ENCODE measurements at places on chromosomes 5 and 9.
A peak's percentile ranks its signal among the peaks of the same experiment; 100 is the strongest.

DNA sequence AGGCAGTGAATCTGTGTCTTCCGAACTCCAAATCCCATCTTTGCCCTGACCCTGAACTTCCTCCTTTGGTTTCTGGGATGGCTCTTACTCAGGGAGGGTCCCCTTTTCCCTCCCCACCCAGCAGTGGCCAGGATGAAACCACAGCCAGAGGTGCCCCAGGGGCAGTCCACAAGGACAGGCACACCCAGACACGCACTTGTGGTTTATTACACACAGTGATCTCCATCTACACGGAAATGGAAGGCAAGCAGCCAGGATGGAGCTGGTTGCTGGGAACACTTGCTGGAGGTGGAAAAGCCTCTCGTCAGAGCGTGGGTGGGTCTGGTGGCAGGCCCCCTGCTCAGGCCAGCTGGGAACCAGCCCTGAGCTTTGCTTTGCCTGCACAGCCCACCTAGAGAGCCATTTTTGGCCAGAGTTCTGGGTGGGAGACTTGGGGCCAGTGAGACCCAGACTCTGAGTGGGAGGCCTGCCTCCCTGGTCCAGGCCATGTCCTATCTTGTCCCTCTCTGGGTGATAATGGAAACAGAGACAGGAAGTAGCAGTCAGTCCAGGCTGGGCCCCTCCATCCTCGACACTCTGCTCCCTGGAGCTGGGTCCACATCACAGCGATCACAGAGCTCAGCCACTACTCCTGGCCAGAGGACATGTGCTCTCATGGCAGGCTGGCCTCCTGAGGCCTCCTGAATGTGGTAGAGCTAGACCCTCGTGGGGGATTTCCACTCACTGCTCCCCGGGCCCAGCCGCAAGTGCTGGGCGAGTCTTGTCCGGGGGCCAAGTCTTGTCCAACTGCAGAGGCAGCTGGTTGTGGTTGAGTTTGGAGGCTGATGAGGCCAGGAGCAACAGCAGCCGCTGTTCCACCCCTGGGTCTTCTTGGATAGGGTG is 5.1 kb upstream of the PHYKPL start:
- no peak for DNase-seq

DNA sequence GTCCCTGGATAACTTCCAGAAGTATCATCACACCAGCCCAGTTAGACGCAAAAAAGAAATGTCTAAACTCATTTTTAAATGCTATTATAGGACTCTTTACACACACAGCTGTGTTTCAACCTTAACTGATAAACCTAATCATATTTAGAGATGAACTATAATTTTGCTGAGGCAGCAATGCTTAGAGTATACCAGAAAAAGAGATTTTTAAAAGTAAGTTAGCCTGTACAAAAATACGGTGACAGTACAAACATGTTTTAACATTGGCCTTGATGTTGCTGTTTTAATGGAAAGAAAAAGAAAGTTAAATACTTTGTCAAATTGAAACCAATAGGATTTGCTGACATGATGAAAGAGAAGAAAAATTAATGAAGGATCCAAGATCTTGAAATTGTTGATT is 1341.2 kb upstream of the CDH6 start:
- no peak for DNase-seq

DNA sequence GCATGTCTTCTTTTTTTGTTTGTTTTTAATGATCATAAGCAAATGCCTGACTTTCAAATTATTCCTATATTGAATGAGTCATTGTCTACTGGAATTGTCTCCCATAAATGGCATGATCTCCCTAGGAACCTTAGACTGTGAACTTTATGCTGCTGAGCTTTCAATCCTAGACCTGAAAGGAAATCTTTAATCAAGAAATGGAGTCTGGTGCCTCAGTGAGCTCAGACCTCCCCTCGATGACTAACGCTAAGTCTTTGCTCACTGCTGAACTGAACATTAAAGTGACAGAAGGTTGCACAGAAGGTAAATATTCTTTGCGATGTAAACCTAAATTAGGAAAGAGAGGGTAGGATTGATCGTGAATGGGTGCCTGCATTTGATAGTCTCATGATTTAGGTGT is 745.2 kb upstream of the WWC1 start:
- no peak for DNase-seq

DNA sequence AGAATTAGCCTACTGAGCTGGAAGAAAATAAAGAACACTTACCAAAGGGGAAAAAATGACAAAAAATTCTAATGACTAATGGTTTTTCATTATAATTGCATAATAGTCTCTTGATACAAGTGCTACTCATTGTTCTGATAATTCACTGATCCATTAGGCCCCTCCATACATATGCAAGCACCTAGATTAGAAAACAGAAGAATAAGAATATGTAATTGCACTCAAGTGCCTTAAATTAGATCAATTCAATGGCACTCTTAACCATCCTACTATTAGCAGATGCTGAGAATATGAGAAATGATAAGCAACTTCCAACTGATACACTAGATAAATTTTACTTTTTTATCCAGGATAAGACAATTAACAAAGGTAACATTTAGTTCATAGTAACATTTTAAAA is 440.9 kb upstream of the C9orf72 start:
- DNase-seq, result no peak

GRCh38 chr5:168302785-168303184 is 11.3 kb downstream of the WWC1 start:
- no peak for DNase-seq

DNA sequence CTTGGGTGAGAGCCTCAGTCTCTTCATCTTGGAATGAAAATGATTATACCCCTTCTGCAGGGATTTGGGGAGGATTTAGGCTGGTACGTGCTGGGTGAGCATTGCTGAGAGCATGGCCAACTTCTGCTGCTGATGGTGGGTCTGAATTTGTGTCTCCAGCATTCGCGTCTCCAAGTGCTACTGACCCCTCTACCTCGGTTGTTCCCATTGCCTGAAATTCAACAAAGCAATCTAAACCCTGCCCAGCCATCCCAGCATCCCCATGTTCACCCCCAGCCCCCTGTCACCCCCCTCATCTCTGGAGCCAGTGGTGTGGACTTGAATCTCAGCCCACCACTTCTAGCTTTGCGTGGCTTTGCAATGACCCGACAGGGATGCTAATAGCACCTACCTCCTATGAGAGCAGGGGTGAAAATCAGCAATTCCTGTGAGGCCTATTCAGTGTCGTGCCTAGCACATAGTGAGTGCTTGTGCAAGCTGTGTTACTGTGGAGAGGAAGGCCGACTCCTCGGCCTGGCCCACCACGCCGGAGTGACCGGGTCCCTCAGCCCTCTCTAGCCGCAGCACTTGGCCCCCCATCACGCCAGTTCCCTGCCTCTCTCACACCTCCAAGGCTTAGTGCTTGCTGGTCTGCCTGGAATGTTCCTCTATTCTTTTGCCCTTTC is 43.4 kb upstream of the SH3PXD2B start:
- DNase-seq, result no peak

- DNase-seq, result no peak
Observed at GRCh38 chr5:31807789-31808540, 169.0 kb downstream of the PDZD2 start.

- no peak for DNase-seq
Observed at GRCh38 chr5:135718651-135719050, 115.8 kb upstream of the SLC25A48 start.

- DNase-seq, result no peak
Observed at GRCh38 chr5:57028161-57028560, 76.2 kb upstream of the MIER3 start.

DNA sequence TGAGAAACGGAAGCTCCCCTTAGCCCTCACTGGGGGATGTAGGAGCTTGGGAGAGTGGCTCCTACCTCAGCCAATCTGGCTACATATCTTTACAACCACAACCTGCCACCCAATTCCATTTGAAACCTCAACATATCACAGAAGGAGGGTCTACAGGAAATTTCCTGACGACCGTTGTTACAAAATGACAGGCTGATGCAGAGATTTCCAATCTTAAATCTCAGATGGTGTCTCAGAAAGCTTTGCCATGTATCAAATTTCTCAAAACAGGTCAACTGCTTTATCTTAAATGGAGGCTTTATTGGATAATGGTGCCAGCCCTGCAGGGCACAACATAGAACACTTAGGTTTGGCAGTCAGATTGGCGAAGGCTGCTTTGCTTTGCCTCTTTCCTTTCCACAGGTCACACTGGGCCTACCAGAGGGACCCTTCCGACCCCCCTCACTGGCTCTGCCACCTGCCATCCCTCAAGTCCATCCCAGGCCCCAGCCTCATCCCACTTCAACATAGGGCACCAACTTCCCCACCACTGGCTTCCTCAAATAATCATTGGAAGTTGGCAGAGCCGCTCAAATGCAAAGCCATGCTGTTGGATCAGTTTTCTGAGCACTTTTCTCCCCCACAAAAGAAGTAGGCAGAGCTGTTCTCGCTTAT is 11.1 kb upstream of the SPATA31E1 start:
- DNase-seq, result no peak

GRCh38 chr9:117470455-117470854 is 55.6 kb upstream of the ASTN2 start:
- no peak for DNase-seq

DNA sequence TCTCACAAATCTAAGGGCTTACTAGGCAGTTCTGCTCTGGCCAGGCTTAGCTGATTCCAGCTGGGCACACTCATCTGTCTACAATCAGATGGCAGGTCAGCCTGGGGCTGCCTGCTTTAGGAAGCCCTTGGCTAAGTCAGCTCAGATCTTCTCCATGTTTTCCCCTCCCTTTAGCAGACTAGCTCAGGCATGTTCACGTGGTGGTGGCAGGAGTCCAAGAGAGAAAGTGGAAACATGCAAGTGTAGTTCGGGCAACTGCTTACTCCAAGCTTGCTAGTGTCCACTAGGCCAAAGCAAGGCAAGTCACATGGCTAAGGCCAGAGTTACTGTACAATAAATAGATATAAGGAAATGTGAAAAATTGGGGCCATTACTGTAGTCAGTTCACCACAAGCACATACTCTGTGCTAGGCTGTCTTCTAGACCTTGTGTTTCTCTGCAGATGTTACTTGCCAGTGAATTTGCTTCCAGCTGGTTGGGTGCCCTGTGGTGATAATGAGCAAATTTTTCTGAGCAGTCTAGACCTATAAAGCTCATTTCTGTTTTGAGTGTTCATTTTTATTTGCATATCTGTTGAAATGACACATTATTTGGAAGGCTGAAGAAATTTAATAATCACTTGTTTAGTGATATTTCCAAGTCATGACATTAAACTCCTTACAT is 38.3 kb downstream of the RECK start:
- DNase-seq, result no peak

GRCh38 chr5:153476767-153477166 is 13.7 kb upstream of the GRIA1 start:
- no peak for DNase-seq

- DNase-seq, result no peak
Observed at GRCh38 chr9:107650321-107650720, 160.8 kb upstream of the KLF4 start.

GRCh38 chr9:94656200-94656599 is 16.9 kb upstream of the FBP1 start:
- peak; percentile 13 for DNase-seq

DNA sequence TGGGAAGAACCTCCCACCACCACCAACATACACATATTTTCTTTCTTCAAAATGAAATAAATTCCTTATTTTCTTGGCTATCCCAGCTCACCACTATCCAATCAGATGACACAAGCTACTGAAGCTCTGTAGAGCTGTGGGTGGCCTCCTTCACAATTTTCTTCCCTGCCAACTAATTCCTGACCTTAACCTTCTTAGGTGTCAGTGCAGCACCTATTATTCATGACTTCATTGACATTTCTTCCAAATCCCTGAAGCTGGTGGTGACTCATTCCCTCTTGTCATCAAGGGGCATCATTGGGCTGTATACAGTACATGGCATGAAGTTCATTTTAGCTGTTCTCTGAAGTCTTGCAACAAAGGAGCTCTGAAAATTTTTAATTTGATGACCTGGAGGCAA is 42.0 kb upstream of the ADRA1B start:
- DNase-seq, result no peak

- no peak for DNase-seq
Observed at GRCh38 chr9:85527331-85528020, 214.3 kb downstream of the AGTPBP1 start.

- DNase-seq, result peak; percentile 41
Observed at GRCh38 chr9:21964925-21965385, 29.2 kb downstream of the CDKN2A start.

DNA sequence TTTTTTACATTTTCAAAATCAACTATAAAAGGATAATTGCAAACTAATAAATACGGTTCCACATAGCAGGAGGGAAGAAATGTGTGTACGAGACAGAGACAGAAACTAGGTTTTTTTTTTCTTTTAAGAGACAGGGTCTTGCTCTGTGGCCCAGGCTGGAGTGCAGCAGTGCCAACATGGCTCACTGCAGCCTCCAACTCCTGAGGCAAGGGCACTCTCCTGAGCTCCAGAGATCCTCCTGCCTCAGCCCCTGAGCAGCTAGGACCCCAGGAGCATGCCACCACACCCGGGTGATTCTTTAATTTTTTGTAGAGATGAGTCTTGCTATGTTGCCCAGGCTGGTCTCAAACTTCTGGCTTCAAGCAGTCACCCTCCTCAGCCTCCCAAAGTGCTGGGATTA is 2.1 kb upstream of the OR2V1 start:
- no peak for DNase-seq

DNA sequence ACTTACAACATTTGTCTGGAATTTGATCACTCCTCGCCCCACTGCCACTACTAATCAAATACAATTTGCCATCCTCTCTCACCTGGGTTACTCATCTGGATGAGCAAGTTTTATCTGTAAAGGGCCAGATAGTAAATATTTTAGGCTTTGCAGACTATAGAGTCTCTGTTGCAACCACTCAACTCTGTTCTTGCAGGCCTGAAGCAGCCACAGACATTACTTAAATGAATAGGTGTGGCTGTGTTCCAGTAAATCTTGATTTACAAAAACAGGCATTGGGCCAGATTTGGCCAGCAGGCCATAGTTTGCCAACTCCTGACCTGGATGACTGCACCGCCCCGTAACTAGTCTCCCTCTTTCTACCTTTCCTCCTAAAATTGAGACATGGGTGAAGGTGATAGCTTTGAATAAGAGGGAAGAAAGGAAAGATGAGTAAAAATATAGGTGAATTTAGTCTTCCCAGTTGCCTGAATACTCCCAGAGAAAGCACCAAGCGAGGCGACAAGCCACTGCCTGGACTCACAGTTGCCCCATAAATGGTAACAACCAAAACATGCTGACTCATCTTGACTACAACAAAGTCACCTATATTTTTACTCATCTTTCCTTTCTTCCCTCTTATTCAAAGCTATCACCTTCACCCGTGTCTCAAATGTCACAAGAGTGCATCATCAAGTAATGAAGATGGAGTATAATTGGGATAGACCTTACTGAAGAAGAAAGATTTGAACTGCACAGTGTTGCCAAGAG is 32.5 kb upstream of the SCAMP1 start:
- no peak for DNase-seq

- DNase-seq, result no peak
Observed at GRCh38 chr9:15203581-15203980, 103.4 kb downstream of the TTC39B start.

- DNase-seq, result no peak
Observed at GRCh38 chr9:132472599-132472998, 62.6 kb downstream of the CFAP77 start.

- DNase-seq, result no peak
Observed at GRCh38 chr9:109466623-109467590, 31.2 kb downstream of the PTPN3 start.
